Caudate nucleus (tissue), 63 donors: ENCODE measurements at places on chromosomes 1 and 21.

GRCh38 chr1:59718064-59718988 is 96.4 kb upstream of the HOOK1 start:
- DNase-seq = no peak

DNA sequence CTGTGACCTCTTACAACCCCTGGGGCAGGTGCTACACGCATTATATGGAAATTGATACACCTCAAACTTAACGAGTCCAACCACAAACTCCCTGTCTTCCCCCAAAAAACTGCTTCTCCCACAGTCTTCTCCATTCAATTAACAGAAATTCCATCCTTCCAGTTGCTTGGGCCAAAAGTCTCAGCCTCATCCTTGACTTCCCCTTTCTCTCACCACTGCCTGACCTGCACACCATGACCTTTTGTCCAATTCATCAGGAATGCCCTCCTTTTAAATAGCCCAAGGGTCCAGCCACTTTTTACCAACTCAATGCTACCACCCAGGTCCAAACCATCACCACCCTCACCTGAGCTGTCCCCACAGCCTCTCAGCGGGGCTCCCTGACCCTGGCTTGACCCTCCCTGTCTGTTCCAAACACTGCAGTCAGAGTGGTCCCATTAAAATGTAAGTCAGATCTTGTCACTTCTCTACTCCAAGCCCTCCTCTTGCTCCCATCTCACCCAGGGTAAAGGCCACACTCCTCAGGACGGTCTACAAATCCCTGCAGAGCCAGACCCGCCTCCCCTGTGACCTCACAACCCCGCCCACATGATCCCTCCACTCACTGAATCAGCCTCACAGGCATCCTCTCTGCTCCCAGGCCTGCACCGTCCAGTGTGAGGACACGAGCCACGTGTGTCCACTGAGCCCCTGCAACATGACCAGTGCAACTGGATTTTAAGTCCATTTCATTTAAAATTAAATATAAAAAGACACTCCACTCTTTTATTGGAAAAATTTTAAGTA is 18.5 kb downstream of the KCNN3 start:
- DNase-seq = no peak

- DNase-seq = no peak
Measured at GRCh38 chr1:205266611-205267305, 39.0 kb downstream of the TMCC2 start.

DNA sequence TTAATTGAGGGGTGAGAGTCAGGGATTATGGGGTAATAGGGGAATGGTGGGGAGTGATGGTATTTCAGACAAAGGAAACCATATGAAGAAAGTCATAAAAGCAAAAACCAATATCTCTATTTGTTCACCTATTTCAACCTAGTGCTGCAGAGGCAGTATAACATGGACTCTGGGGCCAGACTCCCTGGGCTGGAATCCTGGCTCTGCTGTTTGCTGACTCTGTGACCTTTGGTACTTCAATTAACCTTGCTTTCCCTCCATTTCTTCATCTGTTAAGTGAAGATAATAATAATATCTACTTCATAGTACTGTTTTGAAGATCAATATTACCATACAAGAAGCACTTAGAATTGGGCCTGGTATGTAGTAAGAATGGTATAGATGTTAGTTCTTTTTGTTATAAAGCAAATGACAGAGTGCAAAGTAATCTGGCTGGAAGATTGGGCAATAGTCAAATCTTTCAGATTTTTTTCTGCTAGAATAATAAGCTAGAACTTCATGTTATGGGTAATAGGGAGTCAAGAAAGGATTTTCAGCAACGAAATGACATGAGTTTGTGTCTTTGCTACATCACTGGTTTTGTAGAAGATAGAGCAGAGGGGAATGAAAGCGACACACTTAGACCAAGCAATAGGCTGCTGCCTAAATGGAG is 9.0 kb downstream of the EPHX4 start:
- DNase-seq = no peak

- DNase-seq = no peak
Measured at GRCh38 chr1:218828125-218828650, 345.5 kb upstream of the LYPLAL1 start.

DNA sequence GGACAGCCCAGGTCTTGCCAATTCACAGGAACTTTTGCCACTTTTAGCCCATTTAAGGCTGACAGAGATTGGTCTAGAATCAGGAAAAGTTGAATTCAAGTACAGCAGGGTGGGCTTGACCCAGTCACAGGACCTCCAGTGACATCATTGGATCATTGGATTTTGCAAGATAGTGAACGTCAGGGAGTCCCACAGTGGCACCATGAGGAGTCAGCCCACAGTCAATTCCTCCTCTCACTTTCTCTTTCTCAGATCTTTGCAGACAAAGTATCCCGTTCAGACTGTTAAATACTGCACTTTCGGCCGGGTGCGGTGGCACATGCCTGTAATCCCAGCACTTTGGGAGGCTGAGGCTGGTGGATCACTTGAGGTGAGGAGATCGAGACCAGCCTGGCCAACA is 57.9 kb upstream of the TLR5 start:
- DNase-seq = no peak

DNA sequence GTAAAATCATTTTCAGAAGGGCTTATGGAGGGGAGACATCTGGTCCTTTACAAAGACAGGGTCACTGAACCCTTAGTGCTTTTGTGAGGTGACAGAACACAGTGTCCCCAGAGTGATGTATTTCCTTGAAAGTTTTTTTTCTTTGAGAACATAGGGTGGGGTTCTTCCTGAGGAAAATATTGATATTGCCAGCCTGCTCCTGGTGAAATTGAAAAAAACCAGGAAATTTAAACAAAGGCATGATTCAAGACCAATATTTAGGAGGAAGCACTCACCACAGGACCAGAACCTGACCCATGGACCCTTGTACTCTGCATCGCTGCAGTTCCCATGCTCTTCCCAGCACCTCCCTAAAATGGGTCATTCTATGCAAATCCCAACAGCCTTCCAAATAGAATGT is 63.7 kb downstream of the ST6GALNAC3 start:
- no peak for DNase-seq

DNA sequence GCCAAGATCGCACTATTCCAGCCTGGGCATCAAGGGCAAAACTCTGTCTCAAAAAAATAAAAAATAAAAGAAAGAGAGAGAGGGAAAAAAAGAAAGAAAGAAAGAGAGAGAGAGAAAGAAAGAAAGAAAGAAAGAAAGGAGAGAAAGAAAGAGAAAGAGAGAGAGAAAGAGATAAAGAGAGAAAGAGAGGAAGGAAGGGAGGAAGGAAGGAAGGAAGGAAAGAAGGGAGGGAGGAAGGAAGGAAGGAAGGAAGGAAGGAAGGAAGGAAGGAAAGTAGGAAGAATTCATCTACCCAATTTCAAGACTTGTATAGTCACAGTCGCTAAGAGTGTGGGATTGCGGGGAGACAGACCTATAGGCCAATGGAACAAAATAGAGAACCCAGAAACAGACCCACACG is 290.6 kb downstream of the NPHP4 start:
- DNase-seq = no peak
